Neural crest cell (in vitro differentiated cells): ENCODE measurements at places on chromosomes 1 and 21. TPM values are rescaled to one million over a fixed set of nuclear protein-coding genes. Genes with fewer than 3 reads are reported as not detected.

Gene CHIA
- not detected in 2 replicates for total RNA-seq

Gene STIL
- total RNA-seq, result 27.0 and 27.8 TPM in 2 replicates

GRCh38 chr1:52574594-52574993 is 21.7 kb upstream of the TUT4 start:
- no peak for DNase-seq

DNA sequence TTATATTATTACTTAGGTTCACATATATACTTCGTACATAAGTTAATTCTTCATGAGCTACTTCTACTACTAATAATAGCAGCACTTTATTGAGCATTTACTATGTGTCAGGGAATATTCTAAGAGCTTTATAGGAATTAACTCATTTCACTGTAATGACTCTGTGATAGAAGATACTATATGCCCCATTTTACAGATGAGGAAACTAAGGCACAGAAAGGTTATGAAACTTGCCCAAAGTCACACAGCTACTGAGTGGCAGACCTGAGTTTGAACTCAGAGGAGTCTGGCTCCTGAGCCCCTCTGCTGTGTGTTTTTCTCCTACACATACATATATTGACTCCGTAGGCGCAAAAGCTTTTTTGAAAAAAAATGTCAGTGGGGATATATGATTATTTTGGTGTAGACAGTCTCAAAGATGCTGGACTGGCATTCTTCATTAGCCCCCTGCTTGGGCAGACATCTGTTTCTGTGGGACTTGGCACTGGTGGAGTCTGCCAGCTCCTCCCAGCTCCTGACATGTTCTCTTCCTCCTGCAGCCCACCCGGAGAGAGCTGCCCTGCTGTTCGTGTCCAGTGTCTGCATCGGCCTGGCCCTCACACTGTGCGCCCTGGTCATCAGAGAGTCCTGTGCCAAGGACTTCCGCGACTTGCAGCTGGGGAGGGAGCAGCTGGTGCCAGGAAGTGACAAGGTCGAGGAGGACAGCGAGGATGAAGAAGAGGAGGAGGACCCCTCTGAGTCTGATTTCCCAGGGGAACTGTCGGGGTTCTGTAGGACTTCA is 70.9 kb downstream of the TCP10L start:
- no peak for DNase-seq

- DNase-seq, result no peak
Measured at GRCh38 chr1:5393603-5394002, 598.6 kb downstream of the NPHP4 start.

GRCh38 chr1:152565535-152566215 is 905 bp downstream of the LCE3E start:
- no peak for DNase-seq

DNA sequence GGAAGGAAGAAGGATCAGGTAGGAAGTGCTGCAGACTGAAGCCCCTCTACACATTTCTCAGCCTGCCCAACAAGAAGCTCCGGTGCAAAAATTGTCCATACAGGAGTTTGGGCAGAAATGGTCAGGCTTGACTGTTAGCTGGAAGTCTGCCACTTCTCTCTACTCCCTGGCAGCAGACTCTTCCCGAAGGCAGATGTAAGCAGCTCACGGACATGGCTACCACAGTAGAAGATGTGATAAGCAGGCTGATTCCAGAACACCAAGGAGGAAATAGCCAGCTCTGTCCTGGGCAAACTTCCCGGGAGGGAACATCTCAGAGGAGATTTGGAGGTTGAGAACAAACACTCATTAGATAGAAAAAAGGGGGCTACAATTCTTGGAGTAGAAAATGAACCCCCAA is 52.6 kb downstream of the TRABD2B start:
- no peak for DNase-seq

- DNase-seq, result no peak
Measured at GRCh38 chr1:53732409-53732808, 6.6 kb downstream of the GLIS1 start.
